ENCODE measurements at places on chromosomes 1 and 21. TPM values are rescaled to one million over a fixed set of nuclear protein-coding genes. Genes with fewer than 3 reads are reported as not detected.

- H3K4me3 ChIP-seq = no peak overlapping the region
- no peaks in the 10 kb centered on the region for H3K27me3 ChIP-seq
- no peaks in the 10 kb centered on the region for H3K4me1 ChIP-seq
- no peak overlapping the region for H3K27ac ChIP-seq
- H3K36me3 ChIP-seq = no peaks in the 10 kb centered on the region
- no peak for DNase-seq
These were observed 988.8 kb upstream of the B3GALT2 start for GRCh38 chr1:194175251-194175650.

OR2T33 gene
- not detected for total RNA-seq

ETV3L gene
- not detected for total RNA-seq

XCL1 gene
- total RNA-seq = not detected

- DNase-seq = no peak
- H3K27me3 ChIP-seq = no peaks in the 10 kb centered on the region
- H3K4me1 ChIP-seq = no peaks in the 10 kb centered on the region
These were observed 358.4 kb downstream of the NTNG1 start for GRCh38 chr1:107499139-107499744.

- no peak overlapping the region for H3K27ac ChIP-seq
- no peak overlapping the region for H3K4me3 ChIP-seq
- no peaks in the 10 kb centered on the region for H3K27me3 ChIP-seq
- no peak for DNase-seq
- H3K36me3 ChIP-seq = no peaks in the 10 kb centered on the region
These were observed 16.8 kb downstream of the ERRFI1 start for GRCh38 chr1:8009043-8010002.

All from activated naive CD4-positive, alpha-beta T cell treated with anti-CD3 and anti-CD28 coated beads for 36 hours (primary cell).